ENCODE measurements at places on chromosomes 3 and 15.

GRCh38 chr15:67691450-67691849 is 133.9 kb upstream of the SKOR1 start:
- DNase-seq, result no peak

DNA sequence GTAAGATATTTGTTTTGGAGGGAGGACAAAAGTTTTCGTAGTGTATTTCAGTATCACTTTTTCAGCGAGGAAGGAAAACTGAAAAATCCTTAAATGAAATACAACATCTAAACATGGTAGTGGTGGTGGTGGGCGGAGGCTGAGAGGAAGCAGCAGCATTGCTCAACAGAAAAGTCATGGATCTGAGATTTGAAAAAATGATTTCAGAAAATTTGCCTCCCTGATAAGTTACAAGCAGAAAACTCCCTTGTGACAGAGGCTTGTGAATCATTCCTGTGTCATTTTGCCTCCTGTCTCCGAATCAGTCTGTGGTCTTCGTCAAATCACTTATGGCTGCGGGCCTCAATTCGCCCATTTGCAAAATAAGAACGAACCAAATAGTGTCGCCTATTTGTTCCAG is 965 bp upstream of the CRBN start:
- DNase-seq, result no peak

- no peak for DNase-seq
Observed at GRCh38 chr3:125078951-125079674, 23.3 kb upstream of the HEG1 start.

DNA sequence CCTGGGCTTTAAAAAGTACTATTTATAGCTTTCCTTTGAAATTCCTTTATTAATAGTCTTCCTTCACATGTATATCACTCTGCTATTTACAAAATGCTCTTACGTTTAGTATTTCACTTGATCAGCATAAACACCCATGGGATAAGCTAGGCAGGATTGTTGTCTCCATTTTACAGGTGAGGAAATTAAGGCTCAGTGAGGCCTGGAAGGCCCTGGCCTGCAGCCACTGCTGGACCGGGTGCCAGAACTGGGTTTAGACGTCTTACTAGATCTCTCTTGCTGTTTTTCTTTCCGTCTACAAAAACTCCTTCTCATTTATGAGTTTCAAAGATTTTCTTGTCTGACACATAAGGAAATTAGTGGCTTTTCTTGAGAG is 236.4 kb downstream of the LPP start:
- no peak for DNase-seq

DNA sequence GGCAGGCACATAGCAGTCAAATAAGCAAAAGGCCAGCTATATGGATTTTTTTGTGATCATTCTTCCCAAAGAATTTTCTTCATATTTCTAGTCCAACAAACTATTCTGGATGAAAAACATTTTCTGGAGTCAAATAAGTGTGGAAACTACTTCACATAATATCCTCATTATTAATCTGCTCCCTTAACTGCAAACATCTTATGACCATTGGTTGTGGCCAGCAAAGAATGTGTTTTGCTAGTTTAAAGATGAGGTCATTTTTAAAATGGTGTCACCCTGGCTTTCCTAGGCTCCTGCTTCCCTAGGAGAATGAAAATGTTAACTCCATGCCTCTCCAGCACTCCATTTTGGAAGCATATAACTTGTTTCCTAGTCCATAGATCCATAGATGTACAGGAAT is 118.8 kb downstream of the SST start:
- no peak for DNase-seq

Data from NCI-H82 (cell line).